ENCODE measurements at places on chromosomes 7 and 10.
A peak's percentile ranks its signal among the peaks of the same experiment; 100 is the strongest.

- peak; percentile 72 for DNase-seq
Measured at GRCh38 chr7:50333221-50333651, 28.7 kb downstream of the IKZF1 start.

DNA sequence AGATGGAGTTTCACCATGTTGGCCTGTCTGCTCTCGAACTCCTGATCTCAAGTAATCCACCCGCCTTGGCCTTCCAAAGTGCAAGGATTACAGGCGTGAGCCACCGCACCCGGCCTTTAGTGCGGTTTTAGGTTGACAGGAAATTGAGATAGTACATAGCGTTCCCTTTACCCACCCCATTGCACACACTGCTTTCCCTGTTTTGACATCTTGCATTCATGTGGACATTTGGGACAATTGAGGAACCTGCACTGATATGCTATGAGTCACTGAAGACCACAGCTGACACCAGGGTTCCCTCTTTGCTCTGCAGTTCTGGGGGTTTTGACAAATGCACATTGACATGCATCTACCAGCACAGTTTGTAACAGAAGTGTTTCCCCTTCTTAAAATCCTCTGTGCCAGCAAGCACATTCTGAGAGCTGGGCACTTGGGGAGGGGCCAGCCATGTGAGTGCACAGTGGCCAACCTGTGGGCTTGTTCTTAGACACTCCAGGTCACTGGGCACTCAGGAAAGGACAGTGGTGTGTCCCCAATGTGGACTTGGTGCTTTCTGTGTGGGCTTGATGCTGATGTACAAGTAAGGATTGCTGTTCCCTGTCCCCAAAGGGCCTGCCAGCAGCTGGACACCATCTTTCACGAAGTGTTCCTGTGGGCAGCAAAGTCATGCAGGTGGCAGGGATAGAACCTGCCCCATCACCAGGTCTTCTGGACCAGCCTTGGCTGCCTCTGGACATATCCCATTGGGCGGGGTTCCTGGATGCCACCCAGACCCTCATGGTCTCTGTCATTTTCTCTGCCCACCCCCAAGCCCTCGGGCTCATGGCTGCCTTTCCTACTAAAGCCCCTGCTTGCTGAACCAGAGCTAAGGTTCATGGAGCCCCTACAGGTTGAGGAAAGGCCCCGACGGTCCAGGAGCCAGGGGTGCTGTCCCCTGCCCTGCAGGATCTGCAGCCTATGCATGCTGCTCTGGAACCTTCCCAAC is 579.8 kb downstream of the GLRX3 start:
- DNase-seq, result no peak

DNA sequence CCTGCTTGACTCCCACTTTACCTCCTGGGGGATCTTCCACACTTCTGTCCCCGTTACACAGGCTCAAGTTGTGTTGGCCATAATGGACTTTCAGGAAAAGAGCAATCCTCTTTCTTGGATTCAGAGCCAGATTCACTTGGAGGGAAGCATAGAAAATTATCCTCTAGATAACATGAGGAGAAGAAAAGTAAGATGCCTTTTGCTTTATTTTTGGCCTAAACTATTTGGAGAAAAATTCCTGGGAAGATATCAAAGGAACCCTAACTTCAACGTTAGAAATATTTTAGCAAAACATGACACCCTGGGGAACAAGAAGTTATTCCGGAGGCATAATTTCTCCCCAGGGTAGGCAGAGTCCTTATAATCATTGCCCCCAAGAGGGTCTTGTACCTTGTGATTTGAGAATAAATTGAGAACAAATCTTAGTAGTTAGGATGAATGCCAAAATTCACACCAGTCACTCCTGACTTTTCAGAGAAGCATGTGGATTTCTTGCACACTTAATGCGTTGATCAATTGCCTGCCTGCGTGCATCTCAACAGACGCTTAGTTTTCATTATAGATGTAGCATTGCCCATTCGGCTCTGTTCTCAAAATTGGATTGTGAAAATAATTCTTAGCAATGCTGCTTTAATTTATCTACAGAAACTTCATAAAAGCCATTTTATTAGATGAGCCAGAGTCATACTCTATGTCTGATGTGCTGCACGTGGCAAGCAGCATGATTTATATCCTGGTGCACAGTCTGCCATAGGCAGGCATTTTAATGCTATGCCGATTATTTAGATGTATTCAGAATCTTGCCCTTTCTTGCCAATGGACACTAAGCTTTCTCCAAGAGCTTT is 224.4 kb downstream of the C7orf25 start:
- no peak for DNase-seq

GRCh38 chr7:1040790-1041189 is 3.6 kb upstream of the GPR146 start:
- DNase-seq, result no peak

DNA sequence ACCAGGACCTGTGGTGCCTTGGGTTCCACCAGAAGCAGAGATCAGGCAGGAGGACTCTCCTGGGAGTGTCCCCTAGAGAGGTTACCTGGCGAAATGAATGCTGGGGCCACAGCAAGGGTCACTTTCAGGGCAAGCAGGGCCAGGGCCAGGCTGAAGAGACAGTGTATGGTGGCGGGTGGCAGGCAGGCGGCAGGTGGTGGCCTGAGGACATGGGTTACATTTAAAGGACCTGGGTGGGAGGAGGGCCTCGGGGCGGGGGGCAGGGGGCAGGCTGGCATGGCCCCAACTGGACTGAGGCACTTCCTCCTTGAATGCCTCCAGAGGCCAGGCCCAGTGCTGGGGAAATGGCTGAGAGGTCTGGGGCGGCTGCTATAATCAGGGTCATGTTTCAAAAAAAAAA is 14.7 kb upstream of the TBRG4 start:
- no peak for DNase-seq

- no peak for DNase-seq
Measured at GRCh38 chr7:150371996-150372270, 3.3 kb downstream of the REPIN1 start.

DNA sequence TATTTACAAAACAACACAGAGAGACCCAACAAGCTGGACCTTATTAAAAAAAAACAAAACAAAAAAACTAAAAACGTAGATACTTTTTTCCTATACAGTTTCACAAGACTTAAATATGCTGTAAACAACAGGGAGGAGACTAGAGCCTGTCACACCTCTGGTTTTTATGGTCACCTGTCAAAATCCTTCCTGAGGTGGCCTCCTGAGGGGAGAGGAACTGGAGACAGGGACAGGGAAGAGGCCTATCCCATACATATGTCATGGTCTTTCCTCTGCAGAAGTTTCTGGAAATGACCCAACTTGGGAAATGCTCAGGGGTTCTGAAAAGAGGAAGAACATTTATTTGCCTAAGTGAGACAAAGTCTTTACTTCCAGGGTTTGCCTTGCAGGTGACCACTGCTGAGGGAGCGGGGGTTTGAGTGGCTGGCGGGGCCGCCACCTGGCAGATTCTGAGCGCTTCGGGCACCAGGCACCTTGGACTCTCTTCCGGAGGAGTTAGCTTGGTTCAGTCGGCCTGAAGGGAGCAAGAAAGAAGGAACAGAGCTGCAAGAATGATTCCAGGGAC is 18.3 kb downstream of the CPA1 start:
- DNase-seq, result no peak

DNA sequence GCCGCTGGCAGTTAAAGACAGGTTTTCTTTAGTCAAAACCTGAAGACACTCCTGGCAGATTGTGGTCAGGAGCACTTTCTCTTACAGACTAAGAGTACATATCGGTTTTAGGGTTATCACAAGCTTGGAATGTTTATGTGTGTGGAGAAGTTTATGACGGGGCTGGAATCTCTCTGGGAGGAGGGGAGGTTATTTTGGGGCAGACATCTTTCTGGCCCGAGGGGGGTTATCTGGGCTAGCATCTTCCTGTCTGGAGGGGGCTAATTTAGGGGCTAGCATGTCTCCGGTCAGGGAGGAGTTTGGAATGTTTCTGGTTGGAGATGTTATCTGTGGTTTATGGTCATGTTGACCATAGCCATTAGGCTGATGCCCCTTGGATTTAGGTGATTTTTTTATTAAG is 141.2 kb upstream of the KIF5B start:
- no peak for DNase-seq

- no peak for DNase-seq
Measured at GRCh38 chr7:82317257-82317721, 126.3 kb downstream of the CACNA2D1 start.

DNA sequence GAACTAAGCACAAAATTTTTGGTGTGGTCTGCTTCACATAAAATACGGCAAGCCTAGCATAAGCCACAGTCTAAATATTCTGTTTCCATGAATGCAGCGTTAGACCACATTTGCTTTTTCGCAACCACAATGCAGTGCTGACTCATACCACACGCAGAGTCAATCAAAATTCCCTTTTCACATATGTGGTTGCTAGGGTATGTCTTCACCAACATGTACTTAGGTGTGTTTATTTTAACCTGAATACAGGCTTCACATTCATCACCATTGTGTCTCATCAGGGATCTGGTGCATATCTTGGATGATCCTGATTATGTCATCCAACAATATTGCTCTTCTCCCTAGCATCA is 90.8 kb downstream of the CHN2 start:
- DNase-seq, result no peak

GRCh38 chr10:21740989-21741388 is 207.0 kb downstream of the MLLT10 start:
- DNase-seq, result no peak

DNA sequence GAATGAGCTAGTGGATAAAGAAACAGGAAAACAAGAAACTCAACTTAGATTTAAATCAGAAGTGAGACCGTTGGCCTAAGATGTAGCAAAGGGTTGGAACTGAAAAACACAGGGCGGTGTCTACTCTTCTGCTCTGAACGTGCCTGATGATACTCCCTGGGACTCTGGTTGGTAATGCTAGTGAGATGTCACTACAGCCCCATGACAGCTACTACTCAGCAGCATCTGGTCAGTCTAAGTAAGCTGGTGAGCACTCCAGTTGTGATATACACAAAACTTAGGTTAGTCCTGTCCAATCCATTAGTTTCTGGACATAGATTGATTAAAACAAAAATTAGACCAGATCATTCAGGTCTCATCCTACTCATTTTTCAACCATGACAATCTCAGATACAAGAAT is 15.4 kb downstream of the MYPN start:
- DNase-seq, result no peak

GRCh38 chr7:44224974-44225565 is 24.3 kb downstream of the YKT6 start:
- no peak for DNase-seq

DNA sequence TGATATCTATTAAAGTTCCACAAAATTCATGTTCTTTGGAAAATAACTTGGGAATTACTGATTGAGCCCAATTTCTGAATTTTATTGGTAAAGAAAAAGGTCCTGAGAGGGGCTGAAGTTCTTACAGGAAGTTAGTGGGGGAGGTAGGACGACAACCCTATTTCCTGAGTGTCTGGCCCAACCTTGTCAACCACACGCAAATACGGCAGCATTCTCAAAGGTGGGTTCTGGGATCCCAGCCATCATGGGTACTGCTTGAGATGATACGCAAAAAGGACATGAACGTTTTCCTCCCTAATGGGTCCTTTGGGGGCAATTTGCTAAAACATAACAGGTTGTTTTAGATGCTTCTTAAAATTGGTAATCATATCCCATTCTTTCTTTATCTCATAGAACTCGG is 2.7 kb upstream of the PDCD4 start:
- DNase-seq, result peak; percentile 79

DNA sequence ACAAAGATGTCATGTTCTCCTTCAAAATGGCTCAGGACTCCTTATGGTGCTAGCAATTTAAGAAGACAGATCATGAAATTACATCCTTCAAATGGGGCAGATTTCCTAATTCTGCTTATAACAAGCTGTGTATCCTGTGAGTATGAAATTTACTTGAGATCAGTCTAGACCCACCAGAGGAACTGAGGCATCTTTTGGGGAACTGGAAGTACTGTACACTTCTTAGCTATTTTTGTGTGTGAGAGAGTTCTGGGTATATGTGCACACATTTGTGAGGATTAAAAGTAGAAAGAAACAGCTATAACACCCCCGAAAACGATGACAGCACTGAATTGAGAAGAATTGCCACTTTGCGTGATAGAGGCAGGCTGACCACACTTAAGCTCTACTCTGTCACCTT is 187.0 kb upstream of the CCDC6 start:
- DNase-seq, result no peak

DNA sequence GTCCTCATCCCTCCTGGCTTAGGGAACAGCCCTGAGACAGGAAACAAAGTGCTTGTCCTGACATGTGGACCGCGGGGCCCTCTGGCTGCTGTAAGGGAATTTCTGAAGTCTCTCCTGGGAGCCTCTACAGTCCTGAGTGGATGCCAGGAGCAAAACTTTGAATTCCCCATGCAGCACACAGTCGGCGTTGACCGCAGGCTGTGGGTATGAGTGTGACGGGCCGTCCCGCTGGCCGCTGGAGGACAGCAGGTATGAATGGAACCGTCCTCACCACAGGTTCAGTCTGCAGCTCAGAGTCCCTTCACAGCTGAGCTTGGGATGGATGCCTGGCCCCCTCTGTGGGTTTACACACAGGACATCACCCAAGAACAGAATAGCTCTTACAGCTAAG is 94.9 kb downstream of the GPR26 start:
- no peak for DNase-seq
